ENCODE measurements at places on chromosomes 4 and X. TPM values are rescaled to one million over a fixed set of nuclear protein-coding genes. Genes with fewer than 3 reads are reported as not detected.

Gene PRSS12
- 59.9 TPM for total RNA-seq

Gene EDNRA
- 0.77 TPM for total RNA-seq

Gene AADAT
- total RNA-seq: 3.5 TPM

Gene SLC30A9
- 56.5 TPM for total RNA-seq

Gene MFAP3L
- total RNA-seq: 0.50 TPM

Gene CYBB
- total RNA-seq: under 0.01 TPM

Gene FGF13
- 4.6 TPM for total RNA-seq

Gene IL9R
- not detected for total RNA-seq

Gene DMRTC1B
- not detected for total RNA-seq

Gene F9
- not detected for total RNA-seq

Gene TMSB15A
- total RNA-seq: 3.6 TPM

Gene GABRB1
- total RNA-seq: not detected

Gene CT45A7
- total RNA-seq: not detected

Gene LUZP4
- not detected for total RNA-seq

Gene USP46
- 14.4 TPM for total RNA-seq

Gene GPR78
- total RNA-seq: 1.0 TPM

Gene EDA2R
- total RNA-seq: 21.0 TPM

Gene IL2
- total RNA-seq: not detected

Measured in fibroblast of lung (primary cell).